ENCODE measurements at places on chromosomes 5 and 9. TPM values are rescaled to one million over a fixed set of nuclear protein-coding genes. Genes with fewer than 3 reads are reported as not detected.

- DNase-seq: peak; percentile 83
Observed at GRCh38 chr9:109817146-109817845, 37.3 kb downstream of the PALM2AKAP2 start.

DNA sequence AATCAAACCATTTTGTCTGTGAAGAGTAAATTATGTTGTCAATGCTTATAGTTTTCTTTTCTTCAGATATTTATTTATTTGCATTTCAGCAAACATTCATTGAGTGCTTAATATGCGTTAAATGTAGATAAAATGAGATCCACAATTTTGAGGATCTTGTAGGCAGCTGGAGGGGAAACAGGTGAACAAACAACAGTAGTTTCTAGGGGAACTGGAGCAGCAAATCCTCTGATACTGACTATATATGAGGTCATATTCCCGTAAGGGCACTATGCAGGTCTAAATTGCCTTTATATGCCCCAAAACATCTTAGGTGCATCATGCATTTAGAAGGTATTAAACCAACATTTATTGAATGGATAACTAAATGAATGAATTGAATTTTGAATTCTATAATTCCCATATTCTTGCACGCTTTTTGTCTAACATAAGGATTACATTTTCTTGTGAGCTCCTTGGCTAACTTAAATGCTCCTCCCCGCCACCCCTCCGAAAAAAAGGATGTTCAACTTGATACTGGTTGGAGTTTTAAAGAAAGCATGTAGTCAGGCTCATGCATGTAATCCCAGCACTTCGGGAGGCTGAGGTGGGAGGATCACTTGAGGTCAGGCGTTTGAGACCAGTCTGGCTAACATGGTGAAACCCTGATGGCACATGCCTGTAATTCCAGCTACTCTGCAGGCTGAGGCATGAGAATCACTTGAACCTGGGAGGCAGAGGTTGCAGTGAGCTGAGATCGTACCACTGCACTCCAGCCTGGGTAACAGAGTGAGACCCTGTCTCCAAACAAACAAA lies 299.8 kb downstream of the TMEM38B start:
- no peak for DNase-seq

- no peak for DNase-seq
Observed at GRCh38 chr5:11853796-11854195, 50.5 kb downstream of the CTNND2 start.

- DNase-seq: no peak
Observed at GRCh38 chr5:38642189-38642911, 85.9 kb upstream of the LIFR start.

- peak; percentile 18 for DNase-seq
Observed at GRCh38 chr9:14238079-14238478, 75.9 kb downstream of the NFIB start.

DNA sequence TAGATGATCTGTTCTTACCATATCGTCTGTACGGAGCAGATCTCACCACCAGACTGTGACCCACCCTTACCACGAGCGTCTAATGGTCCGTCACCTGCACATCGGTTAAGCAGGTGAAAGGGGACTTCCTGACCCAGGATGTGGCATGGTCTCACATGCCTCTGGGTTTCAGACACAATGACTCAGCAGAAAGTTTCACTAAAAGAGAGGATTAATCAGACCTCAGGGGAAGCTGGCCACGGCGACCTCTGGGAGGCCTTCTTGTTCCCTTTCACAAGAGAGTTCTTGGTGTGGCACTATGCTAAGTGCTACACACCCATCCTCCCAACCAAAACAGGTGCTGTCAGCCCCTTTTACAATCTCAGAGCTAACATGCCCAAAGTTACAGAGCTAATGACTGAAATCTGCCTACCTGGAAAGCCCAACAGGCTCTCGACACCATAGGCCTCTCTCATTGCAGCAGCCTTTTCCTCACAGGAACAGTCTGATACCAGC lies 41.6 kb downstream of the ADAMTS12 start:
- peak; percentile 75 for DNase-seq

GRCh38 chr5:141947316-141947715 lies 10.7 kb downstream of the PCDH12 start:
- no peak for DNase-seq

DNA sequence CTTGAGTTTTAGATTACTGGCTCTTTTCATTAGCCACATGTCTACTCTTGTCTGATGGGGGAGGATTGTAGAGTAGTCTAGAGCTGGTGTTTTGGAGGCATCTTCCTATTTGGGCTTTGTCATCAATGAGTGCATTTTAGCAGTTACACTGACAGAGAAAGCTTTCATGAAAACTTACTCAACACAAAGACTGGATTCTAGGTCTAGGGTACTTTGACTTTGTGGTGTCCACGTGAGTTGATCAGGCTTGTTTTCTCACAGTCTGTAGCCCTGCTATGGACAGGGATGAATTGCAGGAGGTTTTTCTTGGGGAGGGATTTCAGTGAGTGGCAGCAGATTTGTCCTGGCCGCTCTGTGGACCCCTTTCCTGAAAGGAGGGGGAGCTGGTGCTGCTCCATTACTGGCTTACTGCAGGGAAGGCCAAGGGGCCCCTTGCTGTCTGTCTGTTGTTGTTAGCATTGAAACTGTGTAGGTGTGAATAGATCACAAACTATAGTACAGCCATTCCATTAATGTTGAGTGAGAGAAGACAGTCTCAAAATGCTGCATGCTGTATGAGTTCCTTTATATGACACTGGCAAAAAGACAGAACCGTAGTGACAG lies 6.6 kb downstream of the TRIO start:
- DNase-seq: no peak

- DNase-seq: peak; percentile 44
Observed at GRCh38 chr5:76583163-76584047, 39.8 kb downstream of the F2RL2 start.

DNA sequence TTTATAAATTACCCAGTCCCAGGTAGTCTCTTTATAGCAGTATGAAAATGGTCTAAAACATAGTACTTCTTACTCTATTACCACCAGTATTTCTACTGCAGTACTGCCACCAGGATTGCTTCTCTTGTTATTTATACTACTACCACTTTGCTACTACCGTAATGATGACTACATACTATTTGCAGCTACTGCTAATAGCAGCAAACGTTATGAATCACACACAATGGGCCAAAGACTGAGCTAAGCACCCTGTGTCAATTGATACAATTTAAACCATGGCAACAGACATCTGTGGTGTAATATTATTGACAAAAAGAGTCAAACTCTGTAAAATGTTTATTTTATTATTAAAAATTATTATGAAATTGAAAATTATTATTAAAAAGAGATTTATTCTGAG lies 15.3 kb upstream of the KIF12 start:
- DNase-seq: peak; percentile 63

DNA sequence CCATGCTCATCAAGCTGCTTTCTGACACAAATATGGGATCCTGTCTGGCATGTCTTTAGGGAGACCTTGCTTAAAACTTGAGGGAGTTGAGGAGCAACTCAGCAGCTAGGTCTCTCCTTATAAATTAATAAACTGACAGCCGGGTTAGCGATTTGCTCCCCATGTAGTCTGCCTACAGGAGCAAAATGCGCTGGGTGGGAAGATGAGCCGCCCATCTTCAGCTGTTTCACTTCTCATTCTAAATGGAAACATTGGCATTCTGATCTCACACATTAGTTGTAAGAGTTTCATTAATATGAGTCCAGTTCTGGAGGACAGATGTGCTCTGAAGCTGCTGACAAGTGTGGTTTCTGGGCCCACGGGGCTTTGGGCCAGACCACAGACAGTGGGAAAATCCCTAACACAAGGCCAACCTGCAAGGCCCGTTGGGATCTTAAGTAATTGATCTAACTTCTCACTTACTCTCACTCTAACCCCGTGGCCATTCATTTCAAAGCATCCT lies 197.0 kb downstream of the MCTP1 start:
- DNase-seq: no peak

- no peak for DNase-seq
Observed at GRCh38 chr9:29514336-29514735, 1941.1 kb upstream of the C9orf72 start.

GRCh38 chr9:126639318-126640000 lies 25.7 kb downstream of the LMX1B start:
- no peak for DNase-seq

Gene ADAMTS16
- total RNA-seq: 0.28 TPM

Gene SLC6A7
- not detected for total RNA-seq

Gene CNTFR
- total RNA-seq: not detected

Gene SLC6A18
- total RNA-seq: not detected

Gene ANXA1
- total RNA-seq: 637 TPM

Gene PHYHD1
- total RNA-seq: 2.2 TPM

Gene C5orf47
- not detected for total RNA-seq
